Stimulated activated CD4-positive, alpha-beta T cell treated with anti-CD3 and anti-CD28 coated beads, Interleukin-1b, Interleukin-23, amount 100 ng/mL, for 1 hour (primary cell): ENCODE measurements at places on chromosomes 1 and 21.
A peak's percentile ranks its signal among the peaks of the same experiment; 100 is the strongest.

DNA sequence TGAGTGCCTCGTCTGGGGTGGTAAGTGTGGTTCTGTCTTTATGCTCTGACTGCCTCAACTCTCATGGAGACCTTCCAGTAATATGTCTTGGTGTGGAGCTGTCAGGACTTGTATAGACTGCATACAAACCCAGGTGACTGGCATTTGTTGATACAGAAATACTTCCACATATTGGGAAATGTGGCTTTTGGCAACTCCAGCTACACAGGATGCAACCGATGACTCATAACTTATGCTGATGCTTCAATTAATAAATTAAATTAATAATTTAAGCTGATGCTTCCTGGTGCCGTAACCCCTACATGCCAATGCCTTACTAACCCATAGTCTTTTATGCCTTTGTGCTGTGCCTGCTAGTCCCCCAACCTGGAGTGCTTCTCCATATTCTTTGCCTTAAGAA lies 72.3 kb upstream of the ARTN start:
- no peak for DNase-seq

DNA sequence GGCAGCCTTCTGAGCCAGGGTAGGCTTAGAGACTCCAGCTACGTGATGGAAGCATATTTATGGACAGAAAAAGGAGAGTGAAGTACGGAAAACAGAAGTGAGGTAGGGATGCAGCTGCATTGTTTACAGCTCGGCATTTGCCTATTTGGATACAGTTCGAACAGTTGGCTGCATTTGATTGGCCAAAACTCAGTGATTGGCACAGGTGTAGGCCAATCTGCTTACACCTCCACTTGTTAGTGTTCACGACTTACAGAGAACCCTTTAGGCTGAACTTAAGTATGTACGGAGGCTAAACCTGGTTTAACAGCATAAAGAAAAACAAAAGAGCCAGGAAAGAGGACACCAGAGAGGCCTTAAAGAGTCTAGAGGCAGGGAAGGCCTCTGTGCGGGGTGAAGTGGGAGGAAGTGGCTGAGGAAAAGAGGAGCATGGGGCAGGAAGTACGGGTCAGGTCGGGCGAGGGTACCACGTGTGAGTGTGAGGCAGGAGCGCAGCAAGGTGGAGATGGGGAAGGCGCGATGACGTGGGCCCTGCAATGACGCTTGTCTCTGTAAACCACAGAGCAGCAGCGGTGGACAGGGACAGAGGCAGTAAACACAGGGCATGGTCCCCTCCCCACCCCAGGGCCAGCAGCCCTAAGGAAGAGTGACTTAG lies 32.0 kb downstream of the RSPH1 start:
- DNase-seq, result peak; percentile 43

DNA sequence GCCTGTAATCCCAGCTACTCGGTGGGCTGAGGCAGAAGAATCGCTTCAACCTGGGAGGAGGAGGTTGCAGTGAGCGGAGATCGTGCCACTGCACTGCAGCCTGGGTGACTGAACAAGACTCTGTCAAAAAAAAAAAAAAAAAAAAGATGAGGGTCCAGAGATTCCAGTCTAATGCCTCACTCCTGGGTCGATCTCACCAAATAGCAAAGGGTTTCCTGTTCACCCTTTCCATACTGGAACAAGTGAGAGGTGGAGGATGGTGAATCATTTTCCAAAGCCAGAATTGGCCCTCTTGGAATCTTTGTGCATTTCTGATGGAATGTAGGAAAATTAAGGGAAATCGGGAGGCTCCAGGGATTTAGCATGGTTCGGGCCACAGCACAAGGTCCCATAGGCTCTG lies 58.1 kb upstream of the ZNF648 start:
- no peak for DNase-seq

DNA sequence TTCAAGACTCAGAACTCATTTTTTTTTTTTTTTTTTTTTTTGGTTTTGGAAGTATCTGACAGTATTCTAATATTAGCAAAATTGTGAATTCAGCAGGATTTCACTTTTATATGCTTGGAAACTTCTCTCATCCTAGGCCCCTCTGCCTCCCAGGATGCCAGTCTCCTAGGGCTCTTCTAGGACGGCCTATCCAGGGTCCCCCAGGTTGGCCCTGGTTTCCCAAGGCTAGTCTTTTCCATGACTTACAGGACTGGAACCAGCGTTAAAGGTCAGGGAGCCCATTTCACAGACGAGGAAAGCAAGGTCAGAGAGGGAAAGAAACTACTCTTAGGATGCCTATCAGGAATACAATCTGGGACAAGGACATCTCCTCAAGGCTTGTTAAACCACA lies 412.5 kb downstream of the PTPRU start:
- no peak for DNase-seq

- no peak for DNase-seq
Measured at GRCh38 chr1:171664976-171665375, 12.5 kb upstream of the MYOC start.

DNA sequence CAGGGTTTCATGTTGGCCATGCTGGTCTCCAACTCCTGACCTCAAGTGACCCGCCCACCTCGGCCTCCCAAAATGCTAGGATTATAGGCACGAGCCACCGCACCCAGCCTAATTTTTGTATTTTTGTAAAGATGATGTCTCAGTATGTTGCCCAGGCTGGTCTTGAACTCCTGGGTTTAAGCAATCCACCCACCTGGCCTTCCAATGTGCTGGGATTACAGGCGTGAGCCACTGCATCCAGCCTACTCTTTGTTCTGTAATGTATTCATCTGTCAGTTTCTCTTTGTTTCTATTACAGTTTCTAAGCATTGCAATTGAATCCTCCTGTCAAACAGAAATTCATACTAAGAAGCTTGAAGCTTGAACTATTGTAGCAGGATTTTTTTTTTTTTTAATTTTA lies 54.8 kb upstream of the RCC1 start:
- DNase-seq, result no peak

DNA sequence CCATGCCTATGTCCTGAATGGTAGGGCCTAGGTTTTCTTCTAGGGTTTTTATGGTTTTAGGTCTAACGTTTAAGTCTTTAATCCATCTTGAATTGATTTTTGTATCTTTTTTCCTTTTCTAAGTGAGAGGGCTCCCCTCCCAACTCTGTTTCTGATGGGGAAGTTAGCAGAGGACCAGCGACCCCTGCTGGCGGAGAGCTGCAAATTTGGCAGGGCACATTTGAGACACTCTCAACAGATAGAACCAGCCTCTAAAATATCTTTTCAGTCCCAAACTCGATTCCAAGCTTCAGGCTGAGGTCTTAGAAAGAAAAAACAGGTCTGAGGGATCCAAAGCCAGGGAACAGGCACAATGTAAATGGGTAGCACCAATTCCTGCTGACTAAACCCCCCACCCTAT lies 32.5 kb downstream of the LRRC3 start:
- peak; percentile 24 for DNase-seq

GRCh38 chr21:44450999-44451398 lies 4.3 kb upstream of the LRRC3 start:
- no peak for DNase-seq

- DNase-seq, result no peak
Measured at GRCh38 chr1:233606813-233607212, 7.1 kb upstream of the KCNK1 start.

DNA sequence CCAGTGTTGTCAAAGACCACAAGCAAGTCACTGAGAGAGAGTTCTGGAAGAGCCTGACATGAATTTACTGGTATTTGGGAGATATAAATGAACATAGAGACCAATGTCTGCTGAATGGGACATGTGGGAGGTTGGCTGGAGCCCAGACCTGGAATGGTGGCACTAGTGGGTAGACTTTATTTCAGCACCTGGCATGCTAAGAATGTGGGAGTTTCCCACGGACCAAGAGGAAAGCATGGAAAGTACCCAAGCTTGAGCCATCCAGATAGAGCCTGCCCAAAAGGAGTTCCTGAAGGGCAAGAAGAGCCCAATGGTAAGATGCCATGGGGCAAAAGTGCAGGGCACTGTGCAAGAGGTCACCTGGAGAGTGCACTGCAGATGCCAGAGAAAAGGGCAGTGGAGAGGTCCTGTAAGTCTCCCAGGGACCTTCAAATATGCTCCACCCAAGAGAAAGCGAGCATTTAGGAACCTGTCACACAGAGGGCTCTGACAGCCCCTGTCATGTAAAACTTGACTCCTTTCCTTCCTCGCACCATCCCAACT lies 8.1 kb upstream of the ZNF687 start:
- DNase-seq, result no peak

DNA sequence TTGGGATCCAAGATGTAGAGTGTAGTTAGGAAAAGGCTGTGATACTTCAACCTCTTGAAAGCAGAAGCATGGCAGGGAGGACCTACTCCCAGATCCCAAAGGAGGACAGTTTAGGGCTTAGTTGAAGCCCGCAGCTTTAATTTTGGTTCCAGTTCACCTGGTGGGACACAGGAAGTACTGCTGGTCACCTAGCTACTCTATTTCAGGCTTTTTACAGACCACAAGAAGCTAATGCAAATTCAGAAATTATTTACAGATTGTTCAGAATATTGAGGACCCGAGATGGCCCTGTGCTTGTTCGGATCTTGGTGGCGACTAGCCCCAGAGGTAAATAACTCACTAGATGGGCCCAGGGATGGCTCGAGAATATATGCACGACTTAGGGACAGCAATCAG lies 6.4 kb upstream of the SMCP start:
- no peak for DNase-seq

GRCh38 chr21:33810766-33811165 lies 104.8 kb downstream of the ATP5PO start:
- DNase-seq, result no peak

- DNase-seq, result no peak
Measured at GRCh38 chr1:208206092-208206698, 38.0 kb downstream of the PLXNA2 start.

DNA sequence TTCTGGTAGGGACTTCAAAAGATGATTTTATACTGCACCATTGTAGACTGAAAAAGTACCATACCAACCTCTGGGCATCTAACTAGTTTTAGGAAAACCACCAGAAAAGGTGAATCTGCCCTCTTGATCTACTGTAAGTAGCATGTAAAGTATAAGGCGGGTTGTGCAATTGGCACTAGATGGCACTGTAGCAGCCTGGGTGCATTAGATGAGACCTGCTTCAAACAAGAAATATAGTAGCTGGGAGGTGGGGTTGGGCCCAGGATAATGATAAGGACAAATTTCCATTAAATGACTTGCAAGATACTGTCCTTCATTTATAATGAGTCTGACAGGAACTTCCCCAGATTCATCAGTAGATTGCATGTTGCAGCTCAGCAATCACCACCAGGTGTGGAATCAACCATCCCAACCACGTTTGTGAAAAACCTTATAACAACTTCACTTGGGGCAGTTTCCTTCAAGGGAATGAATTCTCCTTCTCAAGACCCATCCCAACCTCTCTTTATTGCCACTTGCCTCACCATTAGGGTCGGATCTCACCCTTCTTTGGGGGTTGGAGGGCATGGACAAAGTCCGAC lies 37.3 kb upstream of the IL10 start:
- DNase-seq, result no peak

DNA sequence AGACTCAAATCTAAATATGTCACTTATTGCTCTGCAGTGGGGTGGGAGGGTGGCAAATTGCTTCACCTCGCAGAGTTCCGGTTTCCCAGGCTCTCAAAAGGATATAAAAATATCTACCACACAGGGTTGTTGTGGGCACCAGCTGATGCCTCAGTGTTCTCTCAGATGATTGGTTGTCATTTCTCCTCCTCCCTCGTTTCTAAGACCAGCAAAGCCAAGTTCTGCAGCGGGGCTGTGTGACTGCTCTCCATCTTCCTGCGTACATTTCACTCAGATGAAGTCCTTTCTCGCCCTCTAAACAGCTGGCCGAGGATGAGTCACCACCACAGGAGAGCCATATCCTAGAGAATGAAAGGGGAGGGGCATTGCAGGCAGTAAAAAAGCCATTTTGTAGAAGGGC lies 35.0 kb upstream of the VWA5B1 start:
- DNase-seq, result no peak

DNA sequence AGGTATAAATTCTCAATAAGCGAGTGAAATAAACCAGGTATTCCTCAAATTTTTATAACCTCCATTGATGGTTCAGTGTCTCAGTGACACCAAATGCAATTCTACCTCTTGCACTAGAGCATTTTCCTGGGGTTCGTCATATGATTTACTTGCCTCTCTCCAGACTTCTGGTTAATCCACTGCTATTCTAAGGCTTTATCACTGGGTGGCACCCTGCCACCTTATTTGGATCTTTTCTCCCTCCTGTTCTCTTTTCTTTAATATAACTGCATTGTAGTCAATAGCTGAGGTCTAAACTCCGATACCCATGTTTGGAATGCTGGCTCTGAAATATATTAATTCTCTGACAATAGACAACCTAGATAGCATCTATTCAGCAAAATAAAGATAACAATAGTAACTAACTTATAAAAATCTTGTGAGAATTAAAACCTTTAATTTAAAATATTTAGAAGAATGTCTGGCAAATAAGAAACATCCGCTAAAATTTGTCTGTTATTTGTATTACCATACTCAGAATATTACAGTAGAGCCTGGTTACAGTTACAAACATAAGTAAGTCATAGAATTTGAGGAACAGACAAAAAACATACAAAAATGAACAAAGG lies 436.4 kb downstream of the PLA2G4A start:
- no peak for DNase-seq

GRCh38 chr1:20183035-20183434 lies 2.9 kb upstream of the UBXN10 start:
- DNase-seq, result no peak
